COR-L47 (cell line): ENCODE measurements at places on chromosomes 1 and 21.

DNA sequence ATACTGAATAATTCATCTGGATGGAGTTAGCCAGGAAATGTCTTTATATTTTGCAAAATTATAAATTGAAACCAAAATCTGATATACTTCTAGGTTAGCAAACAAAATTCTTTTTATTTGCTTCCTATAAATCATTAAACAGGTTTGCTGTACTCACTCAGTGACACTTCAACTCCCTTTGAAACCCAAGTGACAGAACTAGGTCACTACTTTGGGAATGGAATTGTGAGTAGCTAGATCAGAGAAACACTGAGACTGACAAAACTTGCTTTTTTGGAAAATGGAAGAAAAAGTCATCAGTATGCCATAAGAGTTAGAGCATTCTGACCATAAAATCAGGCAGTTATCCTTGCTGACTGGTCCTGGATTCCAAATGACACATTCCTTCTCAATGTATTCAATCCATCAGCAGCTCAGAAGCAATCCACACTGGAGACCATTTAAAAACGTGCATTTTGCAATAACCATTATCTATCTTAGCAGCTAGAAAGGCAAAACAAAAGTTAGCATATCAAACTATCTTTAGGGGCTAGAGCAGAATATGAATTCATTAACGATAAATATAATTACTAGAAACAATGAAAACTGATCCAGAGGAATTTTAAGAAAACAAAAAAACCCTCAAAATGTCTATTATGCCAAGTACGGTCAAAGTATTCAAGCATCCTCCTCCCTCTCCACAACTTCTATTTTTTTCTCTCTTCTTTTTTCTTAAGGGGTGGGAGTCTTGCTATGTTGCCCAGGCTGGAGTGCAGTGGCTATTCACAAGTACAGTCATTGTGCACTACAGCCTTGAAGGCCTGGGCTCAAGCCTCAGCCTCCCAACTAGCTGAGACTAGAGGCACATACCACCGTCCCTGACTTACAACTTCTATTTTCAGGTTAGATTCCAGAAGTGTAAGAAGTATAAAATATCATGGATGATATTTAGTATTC lies 60.1 kb downstream of the HNRNPR start:
- DNase-seq, result no peak

DNA sequence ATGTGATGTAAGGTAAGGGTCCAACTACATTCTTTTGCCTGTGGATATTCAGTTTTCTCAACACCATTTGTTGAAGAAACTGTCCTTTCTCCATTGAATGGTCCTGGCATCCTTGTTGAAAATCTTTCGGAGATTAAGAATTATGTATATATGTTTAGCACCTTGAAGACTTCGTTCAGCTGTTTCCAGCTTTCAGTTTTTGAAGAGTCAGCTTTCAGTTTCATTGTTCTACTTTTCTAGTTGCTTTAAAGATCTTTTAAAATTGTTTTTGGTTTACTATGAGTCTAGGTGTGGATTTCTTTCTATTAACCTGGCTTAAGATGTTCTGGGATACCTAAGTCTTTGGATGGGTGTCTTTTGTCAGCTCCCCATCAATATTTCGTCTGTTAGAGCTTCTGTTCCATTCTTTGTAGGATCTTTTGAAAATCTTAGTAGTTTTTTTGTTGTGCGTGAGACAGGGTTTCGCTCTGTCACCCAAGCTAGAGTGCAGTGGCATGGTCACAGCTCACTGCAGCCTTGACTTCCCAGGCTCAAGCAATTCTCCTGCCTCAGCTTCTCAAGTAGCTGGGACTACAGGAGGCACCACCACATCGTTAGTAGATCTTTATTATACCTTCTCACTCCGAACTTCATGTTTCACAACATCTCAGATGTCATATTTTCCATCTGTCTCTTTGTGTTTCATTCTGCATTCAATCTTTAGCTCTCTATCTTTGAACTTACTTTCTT lies 353.5 kb upstream of the B3GALT2 start:
- DNase-seq, result no peak

GRCh38 chr1:1176931-1177330 lies 3.3 kb downstream of the TTLL10 start:
- no peak for DNase-seq

- DNase-seq, result no peak
Observed at GRCh38 chr1:11629184-11630016, 24.8 kb downstream of the FBXO2 start.

GRCh38 chr1:214847071-214847810 lies 235.3 kb upstream of the KCNK2 start:
- no peak for DNase-seq

GRCh38 chr1:48760857-48761256 lies 15.8 kb downstream of the BEND5 start:
- DNase-seq, result no peak

DNA sequence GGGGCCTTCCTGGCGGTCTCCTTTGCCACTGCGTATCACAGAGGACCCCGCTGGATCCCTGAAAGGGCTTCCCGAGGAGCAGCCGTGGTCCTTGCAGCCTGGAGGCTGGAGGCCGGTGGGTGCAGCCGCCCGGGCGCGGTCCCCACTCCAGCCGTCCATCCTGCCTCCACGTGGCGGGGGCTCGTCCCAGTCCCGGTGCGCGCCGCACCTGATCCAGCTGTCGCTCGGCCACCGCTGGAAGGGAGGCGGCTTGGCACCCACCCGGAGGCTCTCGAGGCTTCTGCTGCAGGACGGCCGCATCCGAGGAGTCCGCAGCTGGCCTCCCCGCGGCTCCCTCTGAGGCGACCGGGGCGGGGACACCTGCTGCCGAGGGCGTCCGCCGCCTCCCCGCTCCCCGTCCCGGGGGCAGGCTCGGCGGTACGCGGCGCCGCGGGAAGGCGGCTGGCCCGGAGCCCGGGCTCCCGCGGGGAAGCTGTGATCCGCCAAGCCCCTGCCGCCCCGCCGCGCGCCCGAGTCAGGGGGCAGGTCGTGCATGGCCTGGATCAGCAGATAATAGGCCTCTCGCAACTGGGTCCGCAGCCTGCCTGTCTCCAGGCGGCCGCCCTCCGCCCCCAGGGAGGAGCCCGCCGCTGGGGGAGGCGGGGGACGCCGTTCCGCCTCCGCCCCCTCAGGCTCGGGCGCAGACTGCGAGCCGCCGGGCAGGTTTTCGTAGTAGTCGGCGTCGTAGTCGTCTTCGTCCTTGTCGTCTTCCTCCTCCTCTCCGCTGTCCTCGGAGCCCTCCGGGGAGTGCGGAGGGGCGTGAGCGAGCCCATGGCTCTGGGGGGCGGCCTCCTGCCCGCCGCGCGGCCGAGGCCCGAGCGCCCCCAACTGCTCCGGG lies at the start of gene SYDE2:
TSS of gene SYDE2 (minus strand) at position 554 of the 877 bp plus-strand sequence. CDS start at position 534, 20 bp downstream.
- peak; percentile 70 for DNase-seq

DNA sequence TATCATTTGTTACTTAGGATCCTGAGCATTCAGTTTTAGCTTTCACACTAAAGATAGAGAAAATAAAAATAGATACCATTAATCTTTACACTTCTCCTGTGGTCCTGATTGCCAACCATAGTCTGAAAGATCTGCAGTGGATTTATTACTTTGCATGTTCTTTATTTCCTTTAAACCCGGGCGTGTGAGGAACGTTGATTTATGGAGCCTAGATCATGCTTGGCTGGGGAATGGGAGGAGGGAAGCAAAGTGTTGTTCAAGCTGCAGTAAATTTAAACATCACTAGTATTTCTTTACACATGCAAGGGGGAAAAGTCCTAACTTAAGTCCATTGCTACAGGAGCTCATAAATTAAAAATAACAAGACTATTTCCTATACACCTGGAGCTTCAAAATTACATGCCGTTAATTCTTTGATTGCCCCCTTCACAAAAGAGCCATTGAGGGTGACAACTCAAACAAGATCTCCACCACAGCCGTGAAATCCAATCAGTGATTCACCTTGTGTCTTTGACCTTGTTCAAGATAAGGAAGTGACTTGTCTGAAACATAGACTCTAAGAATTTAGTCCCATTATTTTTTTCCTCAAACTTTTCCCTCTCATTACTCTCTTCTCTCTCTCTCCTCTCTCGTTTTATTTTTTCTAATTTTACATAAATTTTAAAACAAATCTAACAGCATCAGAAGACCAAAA lies 282.7 kb downstream of the KIF26B start:
- no peak for DNase-seq

DNA sequence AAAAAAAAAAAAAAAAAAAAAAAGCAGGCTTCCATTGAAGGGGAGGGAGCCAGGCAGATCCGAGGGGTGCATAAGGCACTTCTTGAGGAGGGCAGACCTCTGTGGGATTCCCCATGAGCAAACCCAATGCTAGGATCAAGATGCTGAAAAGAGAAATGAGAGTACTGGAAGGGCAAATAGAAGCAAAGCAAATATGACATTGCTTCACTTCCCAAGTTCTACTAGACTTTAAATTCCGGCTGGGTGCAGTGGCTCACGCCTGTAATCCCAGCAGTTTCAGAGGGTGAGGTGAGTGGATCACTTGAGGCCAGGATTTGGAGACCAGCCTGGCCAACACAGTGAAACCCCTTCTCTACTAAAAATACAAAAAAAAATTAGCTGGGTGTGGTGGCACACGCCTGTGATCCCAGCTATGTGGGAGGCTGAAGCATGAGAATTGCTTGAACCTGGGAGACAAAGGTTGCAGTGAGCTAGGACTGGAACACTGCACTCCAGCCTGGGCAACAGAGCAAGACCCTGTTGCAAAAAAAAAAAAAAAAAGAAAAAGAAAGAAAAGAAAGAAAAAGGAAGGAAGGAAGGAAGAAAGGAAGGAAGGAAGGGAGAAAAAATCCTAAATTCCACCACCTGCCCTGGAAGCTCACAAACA lies 23.1 kb upstream of the PALMD start:
- no peak for DNase-seq

DNA sequence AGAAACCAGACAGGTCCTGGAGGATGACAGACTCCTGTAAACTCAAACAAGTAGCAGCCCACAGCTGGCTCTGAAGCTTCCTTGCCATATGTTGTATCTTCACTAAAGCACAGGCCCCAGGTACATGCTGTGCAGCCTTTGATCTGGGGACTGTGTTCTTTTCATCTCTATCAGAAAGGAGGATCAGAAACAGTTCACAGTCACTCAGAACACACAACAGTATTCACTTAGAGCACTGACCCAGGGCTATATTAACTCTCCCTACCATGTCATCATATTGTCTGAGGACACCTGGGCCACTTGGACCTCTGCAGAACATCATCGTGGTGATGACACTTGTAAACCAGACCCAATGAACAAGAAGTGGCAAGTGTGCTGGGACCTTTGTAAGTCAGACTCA lies 222.0 kb downstream of the SETD4 start:
- no peak for DNase-seq

- no peak for DNase-seq
Observed at GRCh38 chr1:28803051-28803450, 8.9 kb upstream of the OPRD1 start.

DNA sequence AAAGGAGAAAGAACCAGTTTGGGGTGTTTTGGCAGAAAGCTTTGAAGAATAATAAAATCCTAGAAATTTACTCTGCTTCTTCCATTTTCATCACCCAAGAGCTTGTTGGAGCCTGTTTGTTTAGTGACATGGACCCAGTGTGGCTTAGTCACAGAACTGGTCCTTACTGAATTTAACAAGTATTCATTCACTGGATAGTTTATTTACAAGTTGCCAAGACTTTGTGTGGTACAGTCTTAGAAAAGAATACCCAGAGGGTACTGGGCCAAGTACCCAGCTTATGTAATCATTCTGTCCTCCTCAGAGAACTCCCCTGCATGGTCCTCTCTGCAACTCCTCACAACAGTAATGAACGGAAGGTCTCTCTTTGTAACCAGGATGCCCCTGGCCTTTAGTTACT lies 16.4 kb downstream of the RAB4A start:
- no peak for DNase-seq

GRCh38 chr1:164950541-164950986 lies 391.6 kb downstream of the PBX1 start:
- DNase-seq, result no peak

- no peak for DNase-seq
Observed at GRCh38 chr1:177145106-177146070, 19.1 kb downstream of the ASTN1 start.

- no peak for DNase-seq
Observed at GRCh38 chr21:28431527-28432200, 561.0 kb downstream of the LTN1 start.
